NCI-H1048 (cell line): ENCODE measurements at places on chromosomes 1 and 21.

GRCh38 chr21:45034556-45035476 is 39.6 kb upstream of the ADARB1 start:
- no peak for DNase-seq

- no peak for DNase-seq
These were observed 1.6 kb downstream of the GJC2 start for GRCh38 chr1:228151180-228151925.

DNA sequence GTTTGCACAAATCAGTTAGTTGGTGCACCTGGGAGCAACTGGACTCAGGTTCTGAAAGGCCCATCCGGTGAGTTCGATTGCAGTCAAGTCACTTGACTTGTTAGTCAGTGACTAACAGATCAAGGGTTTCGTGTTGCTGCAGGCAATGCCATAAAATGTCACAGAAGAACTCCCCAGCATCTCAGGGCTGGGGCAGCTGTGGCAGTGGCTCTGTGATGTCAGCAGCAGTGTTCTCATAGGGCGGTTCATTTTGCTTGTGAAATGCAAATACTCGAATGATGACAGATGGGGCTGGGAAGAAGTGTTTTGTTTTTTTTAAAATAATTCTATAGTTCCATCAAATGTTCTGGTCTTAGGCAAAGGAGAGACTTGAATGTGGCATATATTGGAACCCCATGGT is 287.8 kb downstream of the LMX1A start:
- DNase-seq: no peak

GRCh38 chr1:23732363-23733224 is 10.7 kb upstream of the ELOA start:
- no peak for DNase-seq

GRCh38 chr21:31731056-31731856 is 662 bp downstream of the SCAF4 start:
- DNase-seq: no peak

DNA sequence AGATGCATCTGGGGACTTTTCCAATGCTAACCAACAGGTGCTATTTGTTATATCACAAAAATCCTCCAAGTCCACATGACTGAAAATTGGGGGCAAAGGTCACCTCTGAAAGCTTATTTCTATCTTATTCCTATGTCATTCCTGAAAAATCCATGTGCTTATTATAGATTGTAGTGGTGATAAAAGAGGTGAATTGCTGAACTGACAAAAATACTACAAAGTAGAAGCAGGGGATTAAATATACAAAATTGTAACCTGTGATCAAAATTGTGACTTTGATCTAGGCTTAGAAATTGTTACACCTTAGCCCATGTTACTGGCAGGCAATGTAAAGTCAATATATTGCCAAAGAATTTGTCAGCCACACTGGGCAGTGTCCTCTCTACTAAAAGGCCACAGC is 62.3 kb downstream of the IER5 start:
- no peak for DNase-seq

DNA sequence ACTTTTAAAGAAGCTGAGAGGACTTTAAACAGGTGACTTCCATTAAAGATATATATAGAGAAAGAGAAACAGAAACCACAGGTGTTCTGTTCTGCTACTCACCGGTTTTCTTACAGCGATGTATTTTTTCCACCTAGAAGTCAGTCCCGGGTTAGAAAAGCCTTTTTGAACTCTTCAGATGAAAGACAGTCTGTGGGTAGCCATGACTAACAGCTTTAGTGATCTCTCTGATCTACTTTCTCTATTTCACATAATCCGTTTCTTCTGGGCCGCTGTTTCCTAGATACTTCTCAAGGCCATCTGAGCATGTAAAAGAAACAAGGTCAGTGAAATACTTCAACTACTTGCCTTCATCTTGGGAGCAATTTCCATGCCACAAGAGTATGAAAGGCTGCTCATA is 25.1 kb downstream of the WDR64 start:
- DNase-seq: no peak

DNA sequence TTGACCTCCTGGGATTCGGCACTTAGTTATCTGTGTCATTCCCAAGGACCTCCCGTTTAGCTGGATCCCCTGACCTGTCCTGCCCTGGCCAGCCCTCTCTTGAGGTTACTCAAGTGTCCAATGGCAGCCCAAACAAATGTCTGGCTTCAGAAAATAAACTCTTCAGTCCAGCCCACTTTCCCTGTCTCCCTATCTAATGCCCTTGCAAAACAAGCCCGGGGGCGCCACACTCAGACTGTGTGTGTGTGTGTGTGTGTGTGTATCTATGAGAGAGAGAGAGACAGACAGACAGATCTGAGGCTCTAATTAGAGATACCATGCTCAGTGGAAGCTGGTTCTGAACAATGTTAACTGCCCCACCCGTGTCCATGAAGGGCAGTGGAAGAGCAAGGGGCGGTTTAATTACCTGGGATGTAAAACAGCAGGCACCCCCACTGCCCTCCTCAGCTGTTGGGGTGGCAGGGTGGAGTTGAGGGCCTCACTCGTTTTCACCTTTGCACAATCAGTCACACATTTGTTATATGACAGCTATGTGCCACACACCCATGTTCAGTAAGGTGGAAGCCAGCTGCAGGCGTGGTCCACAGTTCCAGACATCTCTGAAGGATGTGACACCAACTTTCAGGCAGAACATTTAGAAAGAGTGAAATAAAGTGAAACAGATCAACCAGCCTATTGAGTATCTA is 57.4 kb downstream of the B3GALT5 start:
- DNase-seq: no peak

GRCh38 chr21:29238967-29239290 is 59.8 kb upstream of the BACH1 start:
- DNase-seq: no peak

DNA sequence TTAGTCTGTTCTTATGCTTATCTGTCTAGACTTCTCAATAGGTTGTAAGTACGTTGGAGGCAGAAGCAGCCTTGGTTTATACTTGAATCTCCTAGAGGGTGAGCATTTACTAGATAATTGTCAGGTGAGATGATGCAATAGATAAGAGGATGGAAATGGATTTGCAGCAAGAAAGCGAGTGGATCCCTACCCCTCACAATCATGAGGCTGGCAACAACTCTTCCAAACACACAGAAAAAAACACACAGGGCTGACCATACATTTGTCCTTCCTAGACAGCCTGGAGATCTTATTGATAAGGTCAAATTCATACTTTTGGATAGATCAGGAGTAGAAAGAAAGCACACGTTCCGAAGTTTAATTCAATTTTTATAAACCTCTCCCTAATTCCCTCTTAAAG is 481.4 kb upstream of the CAMK1G start:
- DNase-seq: no peak

GRCh38 chr1:63041660-63042059 is 257.7 kb downstream of the ATG4C start:
- no peak for DNase-seq

DNA sequence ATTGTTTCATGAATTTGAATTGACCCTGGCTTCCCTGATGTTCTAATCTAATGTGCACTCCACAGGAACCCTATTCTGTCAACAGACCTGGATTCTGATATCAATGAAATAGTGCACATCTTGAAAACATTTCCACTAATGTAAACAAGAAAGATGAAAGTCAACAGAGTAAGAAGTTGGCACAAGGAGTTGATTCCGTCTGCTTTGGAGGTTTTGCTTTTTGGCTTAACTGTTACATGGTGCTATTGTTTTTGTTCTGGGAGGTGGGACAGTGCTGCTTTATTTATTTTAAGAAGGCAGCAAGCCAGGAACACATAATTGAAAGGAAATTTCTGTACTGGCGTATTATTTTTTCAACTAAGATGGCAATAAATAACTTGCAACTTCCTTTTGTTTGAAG is 73.3 kb downstream of the LEPR start:
- no peak for DNase-seq

DNA sequence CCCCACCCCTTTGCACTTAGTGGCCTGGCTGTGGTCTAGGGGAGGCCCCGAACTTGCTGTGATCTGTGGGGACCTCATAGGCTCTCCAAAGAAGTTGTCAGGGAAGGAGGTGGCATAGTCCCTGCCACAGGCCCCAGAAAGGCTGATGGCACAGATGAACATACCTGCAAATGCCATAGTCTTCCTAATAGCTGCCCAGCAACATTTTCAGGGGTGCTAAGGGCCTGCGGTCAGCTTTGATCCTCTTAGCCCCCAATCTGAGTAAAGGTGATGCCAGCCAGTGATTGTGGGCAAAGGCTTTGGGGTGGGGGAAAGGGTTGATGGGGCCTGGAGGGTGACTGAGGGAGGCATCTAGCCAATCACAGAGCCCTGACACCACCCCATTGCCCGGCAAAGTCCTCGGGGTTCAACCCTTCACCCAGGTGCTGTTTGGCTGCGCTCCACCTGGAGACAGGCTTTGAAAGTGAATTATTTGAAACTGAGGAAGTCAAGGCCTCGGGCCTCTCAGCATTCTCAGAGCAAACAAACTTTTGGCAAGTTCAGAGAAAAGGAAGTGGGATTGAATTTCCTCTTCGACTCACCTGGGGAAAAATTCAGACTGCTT is 35.8 kb downstream of the PAX7 start:
- no peak for DNase-seq

- DNase-seq: no peak
These were observed 29.6 kb downstream of the DUSP10 start for GRCh38 chr1:221712198-221712684.

DNA sequence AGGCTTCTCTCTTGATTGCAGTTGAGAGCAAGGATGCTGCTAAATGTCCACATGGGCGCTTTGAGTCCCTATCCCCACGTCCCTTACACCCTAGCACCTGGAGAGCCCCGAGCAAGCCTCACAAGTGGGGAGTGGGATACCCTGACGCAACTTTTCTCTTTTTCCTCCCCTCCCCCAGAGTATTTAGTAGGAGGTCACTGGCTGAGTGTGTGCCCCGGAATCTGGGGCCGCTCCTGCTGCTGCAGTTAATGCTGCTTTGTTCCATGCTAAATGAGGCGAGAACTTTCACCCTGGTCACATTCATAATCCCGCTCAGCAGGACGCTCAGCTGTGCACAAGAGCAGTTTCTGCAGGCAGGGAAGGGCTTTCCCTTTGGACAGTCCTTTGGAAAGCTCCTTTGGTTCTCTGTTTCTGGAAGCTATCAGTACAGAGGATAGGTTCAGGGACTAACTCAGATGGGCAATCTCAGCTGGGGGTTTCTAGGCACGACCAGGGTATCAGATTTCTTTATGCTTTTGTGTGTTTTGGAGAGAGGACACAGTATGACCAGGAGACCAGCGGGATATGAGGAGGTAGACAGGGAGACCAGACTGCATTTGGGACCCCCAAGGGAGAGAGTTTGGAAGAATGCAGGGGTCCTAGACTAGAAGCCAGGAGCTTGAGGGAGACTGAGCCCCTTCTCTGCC is 75.9 kb downstream of the NOS1AP start:
- DNase-seq: no peak

GRCh38 chr1:22889213-22889827 is 83.3 kb downstream of the LACTBL1 start:
- no peak for DNase-seq

- DNase-seq: no peak
These were observed 52.6 kb downstream of the AHDC1 start for GRCh38 chr1:27551170-27551952.

DNA sequence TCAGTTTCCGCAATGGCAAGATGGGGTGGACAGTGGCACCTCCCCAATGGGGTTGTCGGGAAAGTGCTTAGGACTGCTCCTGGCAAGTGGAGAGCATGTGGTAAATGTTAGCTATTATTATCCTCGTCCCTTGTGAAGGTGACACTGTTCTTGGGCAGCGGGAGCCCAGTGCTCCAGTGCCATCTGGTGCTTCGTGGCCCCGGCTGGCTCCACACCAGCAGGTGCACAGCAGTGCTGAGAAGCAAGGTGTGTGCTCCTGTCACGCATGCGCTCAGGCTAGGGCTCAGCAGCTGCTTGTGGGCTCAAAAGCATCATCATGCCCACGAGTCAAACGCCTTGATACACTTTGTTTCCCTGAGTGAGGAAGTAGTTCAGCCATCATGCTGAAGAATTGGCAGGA is 24.9 kb upstream of the KCNC4 start:
- DNase-seq: no peak

GRCh38 chr1:2061065-2061778 is 11.0 kb downstream of the PRKCZ start:
- DNase-seq: no peak

DNA sequence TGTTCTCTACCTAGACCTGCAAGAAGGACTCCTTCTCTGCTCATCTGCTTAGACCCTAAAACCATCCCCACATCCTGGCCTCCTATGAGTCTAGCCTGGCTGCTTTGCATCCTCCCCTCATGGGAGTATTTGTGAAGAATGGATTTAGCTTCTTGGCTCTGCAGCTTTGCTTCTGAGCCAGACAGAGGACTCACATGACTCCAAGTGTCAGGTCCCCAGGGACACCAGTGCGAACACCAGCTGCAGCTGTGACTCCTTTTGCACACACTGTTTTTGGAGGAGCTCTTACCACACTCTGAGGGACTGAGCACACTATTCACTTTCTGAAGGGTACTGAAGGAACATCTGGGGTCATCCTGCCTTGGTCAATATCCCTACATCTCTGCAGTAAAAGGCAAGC is 131.8 kb upstream of the SGIP1 start:
- DNase-seq: no peak

- no peak for DNase-seq
These were observed 79.0 kb downstream of the NPHP4 start for GRCh38 chr1:5913078-5913845.

DNA sequence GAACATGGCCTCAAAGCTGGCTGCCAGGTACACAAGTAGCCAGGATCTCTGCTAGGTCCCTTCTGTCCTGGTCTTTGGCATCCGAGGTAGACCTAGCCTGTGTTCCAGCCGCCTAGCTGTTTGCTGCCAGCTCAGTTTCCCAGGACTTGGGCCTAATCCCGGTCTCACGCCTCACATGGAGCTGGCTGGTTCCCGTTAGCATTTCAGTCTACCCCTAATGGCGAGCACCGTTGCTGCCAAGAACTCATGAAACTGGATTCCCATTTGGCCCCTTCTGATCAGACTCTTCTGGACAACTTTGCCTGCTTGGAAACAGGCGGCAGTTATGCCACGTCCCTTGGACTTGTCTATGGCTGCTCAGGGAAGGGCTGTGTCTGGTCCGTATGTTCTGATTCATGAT is 26.2 kb upstream of the HHAT start:
- DNase-seq: no peak

DNA sequence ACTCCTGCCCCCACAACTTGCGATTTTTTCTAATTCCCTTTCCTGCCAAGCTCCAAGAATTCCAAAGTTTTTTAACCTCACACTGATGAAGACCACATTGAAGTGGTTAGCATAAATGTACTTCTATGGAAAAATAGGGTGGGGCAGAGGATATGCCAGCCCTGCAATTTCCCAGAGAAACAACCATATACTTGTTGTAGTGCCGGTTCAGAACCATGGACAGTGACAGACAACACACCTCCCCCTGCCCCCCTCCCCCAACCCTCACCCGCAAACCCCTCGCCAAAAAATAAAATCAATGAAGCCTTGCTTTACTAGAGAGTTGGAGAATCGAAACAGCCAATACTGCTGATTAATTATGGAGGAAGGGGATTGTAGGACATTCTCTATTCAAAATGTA is 109.5 kb upstream of the GRIK3 start:
- DNase-seq: no peak

- DNase-seq: no peak
These were observed 170.2 kb upstream of the RUNX1 start for GRCh38 chr21:35219291-35219690.
